ENCODE measurements at places on chromosomes 11 and 22.
A peak's percentile ranks its signal among the peaks of the same experiment; 100 is the strongest.

GRCh38 chr11:68432874-68433273, 27.7 kb upstream of the PPP6R3 start:
- no peak for DNase-seq

DNA sequence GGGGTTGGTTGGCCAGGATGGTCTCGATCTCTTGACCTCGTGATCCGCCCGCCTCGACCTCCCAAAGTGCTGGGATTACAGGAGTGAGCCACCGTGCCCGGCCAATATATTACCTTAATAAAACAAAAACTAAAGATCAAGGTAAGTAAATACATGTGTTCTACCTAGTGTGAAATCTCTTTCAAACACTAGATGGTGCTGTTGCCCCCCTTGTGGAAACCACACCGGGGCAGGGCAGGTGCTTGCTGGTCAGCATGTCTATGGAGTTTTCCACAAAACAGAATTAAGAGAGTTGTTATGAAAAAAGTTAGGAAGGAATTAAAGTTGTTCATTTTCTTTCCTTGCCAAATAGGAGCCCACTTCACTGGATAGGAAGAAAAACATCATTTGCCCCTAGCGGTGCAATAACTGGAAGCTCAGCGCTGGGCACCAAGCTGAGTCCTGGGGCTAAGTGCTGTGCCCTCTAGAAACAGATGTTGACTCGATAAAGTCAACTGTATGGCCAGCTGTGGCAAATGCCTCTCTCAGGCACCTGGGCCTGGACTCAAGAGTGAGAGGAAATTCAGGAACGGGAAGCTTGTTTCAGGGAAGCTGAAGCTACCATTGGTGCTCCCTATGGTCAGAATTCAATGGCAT, 6.3 kb upstream of the KCNJ5 start:
- peak; percentile 76 for DNase-seq

GRCh38 chr11:115605871-115606497, 101.8 kb upstream of the CADM1 start:
- DNase-seq = no peak

DNA sequence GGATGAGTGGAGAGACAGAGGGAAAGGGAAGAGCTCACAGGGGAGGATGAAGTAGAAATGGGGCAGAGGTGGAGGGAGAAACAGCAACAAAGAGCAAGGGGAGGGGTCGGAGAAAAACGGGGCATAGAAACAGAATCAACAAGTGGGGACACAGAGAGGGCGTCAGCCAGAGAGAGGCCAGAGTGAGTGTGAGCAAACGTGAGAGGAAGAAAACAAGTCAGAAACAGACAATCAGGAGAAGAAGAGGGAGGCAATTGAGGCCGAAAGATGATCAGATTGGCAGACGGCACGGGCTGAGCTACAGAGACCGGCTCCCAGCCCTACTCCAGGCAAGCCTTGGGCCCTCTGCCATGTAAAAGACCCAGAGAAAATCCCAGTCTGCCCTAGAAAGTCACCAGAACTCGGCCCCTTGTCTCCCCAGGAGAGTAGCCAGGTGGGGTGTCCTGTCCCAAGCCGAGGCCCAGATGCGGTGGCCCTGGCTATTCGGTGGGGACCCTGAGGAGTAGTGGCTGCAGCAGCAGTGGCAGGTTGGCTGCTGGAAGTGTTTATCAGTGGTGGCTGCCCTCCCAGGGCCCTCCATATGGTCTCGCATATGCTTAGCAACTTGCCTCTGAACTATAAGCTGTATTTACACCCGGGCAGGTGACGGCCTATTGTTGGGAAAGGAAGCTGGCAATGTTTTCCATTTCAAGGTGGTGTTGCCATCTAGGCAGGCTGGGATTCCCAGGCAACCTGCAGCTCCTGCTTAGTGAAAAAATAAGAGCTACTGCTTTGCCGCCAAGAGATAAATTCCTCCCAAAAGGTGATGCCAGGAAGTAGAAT, 14.8 kb upstream of the TSPAN18 start:
- DNase-seq = no peak

DNA sequence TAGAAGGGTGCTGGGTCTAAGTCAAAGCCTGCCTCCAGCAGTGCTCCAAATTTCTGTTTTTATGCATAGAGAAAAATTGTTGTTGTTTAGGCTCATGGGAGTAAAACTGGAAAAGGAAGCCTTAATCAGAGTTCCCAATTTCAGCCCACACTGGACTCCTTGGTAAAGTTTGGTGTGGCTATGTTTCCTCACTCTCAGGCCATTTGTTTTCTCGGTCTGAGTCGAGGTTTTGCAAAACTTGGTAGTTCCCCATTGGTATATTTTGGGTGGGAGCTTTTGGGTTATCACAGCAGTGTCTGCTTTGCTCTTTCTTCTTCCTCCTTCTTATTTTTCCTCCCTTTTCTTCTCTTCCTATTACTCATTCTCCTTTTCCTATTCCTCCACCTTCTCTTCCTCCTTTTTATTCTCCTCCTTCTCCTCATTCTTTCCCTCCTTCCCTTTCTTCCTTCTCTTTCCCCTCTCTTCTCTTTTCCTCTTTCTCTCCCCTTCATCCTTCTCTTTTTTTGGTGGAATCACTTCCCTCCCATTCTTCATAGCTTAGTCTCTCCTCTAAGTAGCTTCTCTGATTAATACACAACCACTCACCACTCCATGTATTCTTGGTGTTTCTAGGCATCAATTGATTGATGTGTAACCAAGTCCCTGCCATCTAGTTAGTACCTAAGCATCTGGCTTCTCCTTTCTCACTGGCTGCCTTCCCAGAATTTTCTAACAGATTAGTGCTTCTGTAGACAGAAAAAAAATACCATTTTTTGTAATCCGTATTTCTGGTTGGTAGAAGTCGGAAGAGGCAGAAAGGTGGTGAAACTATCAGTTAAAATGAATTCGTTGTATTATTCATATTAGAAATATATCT, 10.1 kb downstream of the SLC5A1 start:
- DNase-seq = no peak

GRCh38 chr22:50229370-50229769, 15.5 kb downstream of the TUBGCP6 start:
- DNase-seq = no peak

DNA sequence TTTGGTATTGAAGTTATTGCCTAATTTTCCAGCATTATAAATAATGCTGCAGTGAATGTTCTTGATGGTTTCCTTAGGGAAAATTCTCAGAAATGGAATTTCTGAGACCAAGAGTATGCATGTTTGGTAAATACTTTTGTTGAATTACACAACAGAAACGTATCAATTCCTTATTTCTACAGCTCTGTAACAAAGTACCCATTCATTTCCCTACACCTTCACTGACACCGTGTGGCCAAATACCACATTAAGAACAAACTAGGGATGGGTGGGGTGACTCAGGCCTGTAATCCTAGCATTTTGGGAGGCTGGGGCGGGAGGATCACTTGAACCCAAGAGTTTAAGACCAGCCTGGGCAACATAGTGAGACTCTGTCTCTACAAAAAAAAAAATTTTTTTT, 21.8 kb downstream of the MCAM start:
- DNase-seq = no peak

- no peak for DNase-seq
Measured at GRCh38 chr11:47512701-47513100, 40.2 kb downstream of the CELF1 start.

DNA sequence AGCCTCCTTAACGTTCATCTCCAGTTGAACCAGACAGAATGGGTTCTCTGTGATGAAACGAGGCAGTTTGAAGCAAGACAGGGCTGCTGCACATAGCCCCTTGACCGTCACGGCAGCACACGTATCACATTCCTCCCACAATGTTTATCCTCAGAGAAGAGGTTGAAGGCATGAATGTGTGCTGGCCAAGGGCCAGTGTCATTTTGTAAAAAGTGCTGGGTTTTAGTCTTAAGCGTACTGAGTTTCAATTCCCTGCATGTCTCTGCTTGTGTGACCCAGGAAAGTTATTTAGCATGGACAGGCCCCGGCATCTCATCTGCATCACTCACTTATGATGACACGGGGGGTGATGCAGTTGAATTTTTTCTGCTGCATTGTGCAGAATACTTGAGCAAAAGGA, 31.6 kb downstream of the TTC12 start:
- DNase-seq = no peak

GRCh38 chr11:132357811-132358572, 987.6 kb downstream of the NTM start:
- peak; percentile 38 for DNase-seq

DNA sequence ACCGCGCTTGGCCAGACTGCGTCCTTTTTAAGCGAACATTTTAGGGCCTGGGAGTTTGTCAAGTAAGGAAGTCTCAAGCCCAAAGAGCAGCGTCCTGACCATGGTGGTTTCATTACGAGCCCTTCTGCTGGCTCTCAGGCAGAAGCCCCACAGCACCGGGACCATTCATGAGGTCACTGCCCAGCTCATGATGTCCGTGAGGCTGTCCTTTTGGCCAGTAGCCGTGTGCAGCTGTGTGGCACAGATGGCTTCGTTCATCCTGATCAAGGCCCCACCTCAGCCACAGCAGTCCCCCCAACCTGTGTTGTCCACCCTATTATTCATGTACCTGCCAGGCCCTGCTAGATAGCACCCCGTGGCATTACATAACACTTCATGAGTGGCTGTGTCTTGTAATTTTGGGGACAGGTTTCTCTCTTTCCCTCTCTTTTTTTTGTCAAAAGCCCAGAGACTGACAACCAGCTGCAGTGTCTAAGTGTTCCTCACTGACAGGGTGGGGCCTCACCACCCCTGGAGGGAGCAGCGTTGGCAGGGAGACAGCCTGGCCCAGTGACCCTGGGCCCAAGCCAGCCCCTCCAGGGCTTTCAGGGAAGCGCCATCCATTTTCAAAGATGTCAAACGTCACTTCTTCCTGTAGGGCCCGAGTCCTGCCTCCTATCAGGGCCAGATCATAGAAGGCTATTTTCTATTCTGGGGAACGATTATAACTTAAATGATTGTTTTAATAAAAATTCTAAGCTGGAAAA, 21.8 kb upstream of the CABP7 start:
- no peak for DNase-seq

GRCh38 chr11:35367491-35367890, 51.9 kb downstream of the SLC1A2 start:
- DNase-seq = no peak

- DNase-seq = no peak
Measured at GRCh38 chr22:48952256-48953102, 875.2 kb downstream of the BRD1 start.

DNA sequence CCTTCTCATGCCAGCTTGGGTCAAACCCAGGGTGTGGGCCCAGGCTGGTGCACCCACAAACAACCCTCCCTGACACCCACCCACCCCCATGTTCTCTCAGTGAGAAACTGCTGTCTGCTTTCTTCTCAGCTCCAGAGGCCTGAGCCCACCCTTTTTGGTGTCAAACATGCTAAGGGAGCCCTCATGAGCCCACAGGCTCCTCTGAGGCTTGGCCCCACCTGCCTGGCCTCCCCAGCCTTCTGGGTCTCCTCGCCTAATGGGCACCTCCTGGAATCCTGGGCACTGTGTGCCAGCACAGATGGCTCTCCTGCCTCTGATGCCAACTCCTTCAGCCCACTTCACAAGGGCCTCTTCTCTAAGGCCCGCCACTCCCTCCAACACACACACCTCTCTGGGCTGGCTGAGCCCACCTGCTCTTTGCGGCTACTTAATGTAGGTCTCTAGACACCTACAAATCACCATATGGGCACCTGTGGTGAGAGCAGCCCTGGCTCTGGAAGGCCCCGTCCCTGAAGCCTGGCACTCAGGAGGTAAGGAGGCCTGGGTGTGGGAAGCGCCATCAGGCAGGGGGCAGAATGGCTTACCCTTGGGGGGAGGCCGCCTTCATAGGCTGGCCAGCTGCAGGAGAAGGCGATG, 4.4 kb downstream of the NAGA start:
- DNase-seq = no peak

DNA sequence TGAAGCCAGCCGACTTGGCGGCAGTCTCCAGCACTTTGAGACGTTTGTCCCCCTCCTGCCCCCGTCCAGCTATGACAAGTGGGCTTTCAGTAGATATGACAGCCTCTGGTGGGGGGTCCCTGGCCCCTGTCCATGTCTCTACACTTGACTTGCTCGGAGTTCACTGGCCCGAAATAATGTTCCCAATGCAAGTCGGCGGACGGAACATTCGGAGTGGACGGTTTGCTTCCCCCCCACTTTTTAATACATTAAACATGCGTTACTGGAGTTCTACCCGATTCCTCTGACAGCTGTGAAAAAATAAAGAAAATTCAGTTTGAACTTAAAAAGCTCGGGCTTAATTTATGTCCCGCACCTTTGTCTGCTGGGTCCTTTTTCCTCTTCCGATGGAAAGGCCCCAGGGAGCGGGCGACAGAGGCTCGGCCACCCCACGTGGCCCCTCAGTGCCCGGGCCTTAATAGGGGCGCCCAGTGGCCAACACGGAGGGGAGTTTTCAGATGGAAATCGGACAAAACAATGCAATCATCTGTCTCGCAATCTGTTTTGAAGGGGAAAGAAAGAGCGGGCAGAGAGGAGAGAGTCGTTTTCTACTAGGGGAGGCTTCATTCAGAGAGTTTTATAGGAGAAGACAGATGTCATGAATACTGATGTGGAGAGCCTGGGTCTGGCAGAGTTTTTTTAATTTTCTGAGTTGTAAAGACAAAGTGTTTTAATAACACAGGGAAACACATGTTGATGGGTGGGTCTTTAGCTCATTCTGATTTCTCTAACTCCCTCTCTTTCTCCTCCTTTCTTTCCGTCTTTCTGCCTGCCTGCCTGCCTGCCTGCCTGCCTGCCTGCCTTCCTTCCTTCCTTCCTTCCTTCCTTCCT, 50.2 kb downstream of the SMIM38 start:
- DNase-seq = no peak

GRCh38 chr11:5564259-5565019, 16.1 kb upstream of the OR52H1 start:
- DNase-seq = no peak

DNA sequence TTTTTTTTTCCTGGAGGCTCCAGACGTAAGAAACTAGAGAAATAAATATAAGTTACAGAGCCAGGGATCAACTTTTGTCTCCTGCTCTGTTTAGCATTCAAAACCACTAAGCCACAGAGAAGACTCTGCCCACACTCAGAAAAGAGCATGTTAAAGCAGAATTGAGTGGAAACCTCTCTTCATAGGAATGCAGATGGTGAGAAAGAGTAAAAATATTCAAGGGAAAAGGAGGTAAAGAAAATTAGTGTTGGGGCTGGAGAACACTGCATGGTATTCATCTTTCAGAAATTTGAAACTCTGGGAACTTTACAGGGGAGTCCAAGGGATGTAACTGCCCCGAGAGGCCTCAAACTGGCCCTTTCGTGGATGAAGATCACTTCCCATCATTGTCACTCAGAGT, 65.1 kb downstream of the CLMP start:
- DNase-seq = no peak

- no peak for DNase-seq
Measured at GRCh38 chr11:121810291-121810690, 305.7 kb downstream of the BLID start.

DNA sequence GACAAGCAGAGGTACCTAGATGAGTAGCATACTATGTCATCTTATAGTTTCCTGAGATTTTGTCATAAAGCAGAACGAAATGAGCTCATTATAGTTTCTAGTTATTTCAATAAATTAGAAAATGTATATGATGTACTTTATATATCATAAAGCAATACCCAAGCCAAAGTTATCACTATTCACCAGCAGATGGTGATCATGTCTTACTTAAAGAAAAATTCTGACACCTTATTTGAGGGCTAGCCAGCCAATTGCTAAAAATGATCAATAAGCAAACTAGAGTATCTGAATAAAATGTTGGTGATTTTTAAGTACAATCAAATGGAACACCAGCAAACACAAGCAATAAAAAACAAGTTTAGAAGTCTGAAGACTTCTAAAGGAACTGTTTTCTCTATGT, 44.1 kb downstream of the RSF1 start:
- DNase-seq = peak; percentile 56

GRCh38 chr22:23836692-23837495, 1.9 kb downstream of the DERL3 start:
- no peak for DNase-seq

- no peak for DNase-seq
Measured at GRCh38 chr22:41758231-41758630, 42.2 kb upstream of the CCDC134 start.
